Right cardiac atrium (tissue), 5 donors: ENCODE measurements at places on chromosomes 6 and 20. TPM values are rescaled to one million over a fixed set of nuclear protein-coding genes. Genes with fewer than 3 reads are reported as not detected.

BANF2 gene
- polyA plus RNA-seq, result not detected

LZTS3 gene
- polyA plus RNA-seq, result 16.8 TPM

MBOAT1 gene
- polyA plus RNA-seq, result 3.0 TPM

E2F1 gene
- polyA plus RNA-seq, result 0.52 TPM

MAP7 gene
- polyA plus RNA-seq, result 0.79 TPM

EYA4 gene
- 4.3 TPM for polyA plus RNA-seq

CLPSL2 gene
- polyA plus RNA-seq, result not detected

TFAP2C gene
- 0.14 TPM for polyA plus RNA-seq

LCA5 gene
- polyA plus RNA-seq, result 1.6 TPM

TGM3 gene
- 0.05 TPM for polyA plus RNA-seq

VIP gene
- 1.9 TPM for polyA plus RNA-seq

RFX6 gene
- polyA plus RNA-seq, result not detected

APCDD1L gene
- 0.14 TPM for polyA plus RNA-seq

SNAI1 gene
- 8.4 TPM for polyA plus RNA-seq

SFT2D1 gene
- 45.8 TPM for polyA plus RNA-seq

SLC17A3 gene
- polyA plus RNA-seq, result not detected

STK38 gene
- 12.2 TPM for polyA plus RNA-seq

GRM4 gene
- polyA plus RNA-seq, result not detected

IL17F gene
- not detected for polyA plus RNA-seq

CST4 gene
- polyA plus RNA-seq, result not detected

DEFB124 gene
- polyA plus RNA-seq, result not detected

NRSN1 gene
- polyA plus RNA-seq, result 0.11 TPM

SNX21 gene
- 23.5 TPM for polyA plus RNA-seq

SLC17A1 gene
- polyA plus RNA-seq, result not detected

AAR2 gene
- polyA plus RNA-seq, result 14.1 TPM

OR2B6 gene
- not detected for polyA plus RNA-seq

- peak; percentile 79 for DNase-seq
These were observed 45.3 kb downstream of the B4GALT5 start for GRCh38 chr20:49668181-49668877.

GRCh38 chr6:136963259-136963658 lies 41.2 kb downstream of the SLC35D3 start:
- no peak for DNase-seq

GRCh38 chr20:23782366-23782983 lies 31.7 kb upstream of the CST1 start:
- DNase-seq, result no peak

DNA sequence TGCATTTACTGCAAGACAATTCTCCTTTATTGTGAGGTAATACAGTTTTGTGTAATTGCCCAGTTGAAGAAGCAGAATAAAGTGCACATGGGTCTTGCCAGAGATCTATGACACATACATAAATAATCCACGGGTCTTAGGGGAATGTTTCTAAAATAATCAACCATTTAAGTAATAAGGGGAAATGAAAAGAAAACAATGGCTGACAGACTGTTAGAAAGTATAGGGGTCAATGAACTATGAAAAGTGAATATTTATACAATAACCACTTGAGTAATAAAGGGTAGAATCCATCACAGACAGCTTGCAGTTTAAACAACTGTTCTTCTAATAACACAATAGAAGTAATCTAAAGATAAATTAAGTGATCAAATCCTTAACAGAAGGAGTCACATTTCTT lies 477.2 kb downstream of the EYS start:
- no peak for DNase-seq

DNA sequence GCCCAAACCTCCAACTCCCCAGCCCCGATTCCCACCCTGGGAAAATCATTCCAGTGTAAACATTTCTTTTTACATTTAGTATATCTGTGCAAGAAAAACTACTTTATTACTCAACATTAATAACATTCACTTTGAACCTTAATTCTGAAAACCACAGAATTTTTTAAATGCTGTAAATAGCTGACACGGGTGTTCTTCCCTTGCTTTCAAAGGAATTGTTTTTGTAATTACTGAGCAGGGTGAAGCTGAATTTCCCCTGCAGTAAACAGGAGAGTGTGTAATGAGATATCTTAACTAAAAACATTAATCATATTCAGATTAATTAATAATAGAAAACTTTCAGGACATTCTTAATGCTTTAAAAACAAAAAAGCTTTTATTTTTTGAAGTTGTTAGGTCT lies 99.3 kb upstream of the CITED2 start:
- DNase-seq, result no peak

GRCh38 chr6:14925699-14926026 lies 320.2 kb upstream of the JARID2 start:
- DNase-seq, result no peak

GRCh38 chr6:159358562-159358961 lies 189.4 kb downstream of the FNDC1 start:
- no peak for DNase-seq

GRCh38 chr6:3392930-3393835 lies 63.7 kb downstream of the SLC22A23 start:
- DNase-seq, result no peak

DNA sequence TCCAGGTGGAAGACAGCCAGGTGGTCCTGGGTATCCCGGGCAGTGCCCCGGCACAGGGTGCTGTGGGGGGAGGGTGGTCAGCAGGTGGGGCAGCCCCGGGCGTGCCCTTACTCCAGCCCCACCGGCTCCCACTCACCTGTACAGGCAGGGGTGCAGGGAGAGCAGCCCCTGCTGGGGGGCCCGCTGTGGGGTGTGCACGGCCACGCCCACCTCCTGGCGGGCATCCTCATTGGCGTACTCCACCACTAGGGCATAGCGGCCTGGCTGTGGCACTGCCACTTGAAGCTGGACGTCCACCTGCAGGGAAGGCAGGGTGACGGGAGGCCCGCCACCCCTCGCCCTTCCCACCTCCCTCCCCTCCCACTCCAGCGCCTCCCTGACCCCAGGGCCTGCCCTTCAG lies 29.6 kb downstream of the ADRM1 start:
- no peak for DNase-seq

GRCh38 chr20:35300469-35301262 lies 8.4 kb upstream of the FAM83C start:
- no peak for DNase-seq

DNA sequence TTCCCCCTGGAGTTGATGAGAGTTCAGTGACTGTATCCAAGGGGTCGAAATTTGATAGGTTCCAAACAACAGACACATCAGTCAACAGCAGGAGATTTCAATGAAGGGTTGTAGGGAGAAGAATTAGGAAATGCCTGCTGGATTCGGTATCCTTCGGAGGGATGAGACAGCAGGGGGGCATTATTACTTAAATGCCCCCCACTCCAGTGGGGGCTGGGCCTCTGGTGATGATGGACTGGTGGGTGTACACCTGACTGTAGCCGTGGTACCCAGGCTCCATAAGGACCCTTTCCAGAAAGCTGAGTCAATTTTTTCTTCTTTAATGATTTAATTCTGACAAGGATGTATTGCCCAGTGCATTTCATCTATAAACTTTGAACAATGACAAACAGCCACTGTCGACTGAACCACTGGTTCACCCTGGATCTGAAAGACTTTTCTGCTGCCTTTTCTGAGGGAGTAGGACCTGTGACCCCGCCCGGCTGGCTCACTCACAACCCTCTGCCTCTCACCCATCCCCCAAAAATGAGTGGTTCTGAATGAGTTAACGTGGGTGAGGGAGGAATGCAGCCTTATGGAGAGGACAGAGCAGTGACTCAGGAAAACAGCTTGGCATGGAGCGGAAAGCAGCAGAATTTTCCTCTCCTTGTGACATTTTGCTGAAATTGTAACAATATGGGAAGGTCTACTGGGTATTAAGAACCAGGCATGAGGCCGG lies 41.0 kb downstream of the ZMYND8 start:
- DNase-seq, result peak; percentile 64

- DNase-seq, result no peak
These were observed 44.4 kb upstream of the LOC128125822 start for GRCh38 chr6:63527658-63528514.

- no peak for DNase-seq
These were observed 46.7 kb downstream of the NOX3 start for GRCh38 chr6:155408981-155409380.

GRCh38 chr20:57315083-57315975 lies 14.3 kb upstream of the SPO11 start:
- DNase-seq, result no peak

DNA sequence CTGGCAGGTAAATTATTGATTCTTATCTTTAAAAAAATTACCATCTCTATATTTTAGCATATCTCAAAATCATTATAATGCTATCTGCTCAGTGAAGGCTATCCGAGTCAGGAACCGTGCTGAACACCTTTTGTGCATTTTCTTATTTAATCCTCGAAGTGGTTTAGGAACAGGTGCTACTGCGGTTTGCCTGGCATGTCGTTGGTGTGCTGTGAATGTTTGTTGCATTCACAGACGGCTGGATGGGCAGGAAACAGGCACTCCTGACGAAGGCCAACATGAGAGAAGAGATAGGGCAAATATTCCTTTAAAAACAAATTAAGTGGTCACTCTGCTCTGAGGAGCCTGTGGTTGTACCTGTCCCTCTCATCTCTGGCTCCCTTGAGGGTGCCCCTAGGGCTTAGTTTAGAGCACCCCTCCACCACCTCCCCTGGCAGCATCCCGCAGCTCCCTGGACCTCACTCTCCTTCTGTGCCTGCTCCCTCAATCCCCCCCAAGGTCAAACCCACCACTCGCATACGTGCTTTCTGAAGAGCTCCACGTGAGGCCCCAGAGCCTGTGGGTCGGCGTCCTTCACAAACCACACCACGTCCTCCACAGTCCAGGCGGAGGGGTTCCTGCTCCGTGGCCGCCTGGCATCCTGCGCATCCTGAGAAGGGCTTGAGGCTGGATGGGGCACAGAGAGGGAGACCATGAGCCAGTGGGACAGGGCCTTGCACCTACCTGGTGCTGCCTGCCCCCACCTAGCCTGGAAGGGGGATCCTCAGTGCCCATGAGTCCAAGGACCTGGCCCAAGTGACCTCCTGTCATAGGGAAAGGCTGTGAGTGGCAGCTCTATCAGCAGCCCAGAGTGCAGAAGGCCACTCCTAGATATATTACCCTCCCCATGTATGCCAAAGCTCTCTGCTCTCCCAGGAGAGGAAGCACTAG lies 116.5 kb downstream of the SCML4 start:
- no peak for DNase-seq

DNA sequence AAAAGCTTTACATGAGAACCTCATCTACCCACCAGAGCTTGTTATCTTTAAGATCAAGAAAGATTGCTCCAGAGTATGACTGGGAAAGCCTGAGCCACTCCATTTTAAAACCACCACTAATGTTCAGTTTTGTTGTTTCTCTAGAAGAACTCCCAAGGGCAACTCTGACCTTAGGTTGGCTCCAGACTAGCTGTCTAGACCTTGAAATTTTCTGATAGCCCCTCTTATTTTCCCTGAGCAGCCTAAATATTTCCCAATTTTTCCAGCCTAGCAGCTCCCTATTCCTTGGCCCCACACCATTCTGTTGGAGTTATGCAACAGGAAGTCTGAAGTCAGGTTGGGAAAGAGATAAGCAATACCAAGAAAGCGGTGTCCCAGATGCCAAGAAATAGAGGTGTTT lies 84.6 kb upstream of the TCF21 start:
- DNase-seq, result peak; percentile 24

GRCh38 chr6:22026164-22026678 lies 270.6 kb downstream of the PRL start:
- no peak for DNase-seq

GRCh38 chr20:56511926-56512325 lies 12.6 kb upstream of the FAM209A start:
- DNase-seq, result no peak

GRCh38 chr20:45008521-45009049 lies 42.3 kb downstream of the STK4 start:
- no peak for DNase-seq

DNA sequence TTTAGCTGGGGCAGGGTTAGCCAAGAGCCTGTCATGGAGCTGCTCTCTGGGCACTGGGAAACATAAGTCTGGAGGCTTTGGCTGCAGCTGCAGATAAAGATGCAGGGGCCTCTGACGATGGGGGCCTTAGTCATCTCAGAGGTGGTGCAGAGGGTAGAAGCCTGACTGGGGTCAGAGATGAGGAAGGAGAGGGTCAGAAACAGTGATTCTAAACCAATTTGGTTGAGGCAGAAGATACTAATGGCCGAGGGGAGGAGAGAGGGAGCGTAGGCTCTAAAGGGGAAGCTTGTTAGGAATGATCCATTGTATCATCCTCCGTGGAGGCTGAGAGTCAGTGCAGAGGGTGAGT lies 33.8 kb downstream of the PLEKHG1 start:
- no peak for DNase-seq

GRCh38 chr20:63004607-63005364 lies 2.0 kb downstream of the BHLHE23 start:
- DNase-seq, result peak; percentile 33

DNA sequence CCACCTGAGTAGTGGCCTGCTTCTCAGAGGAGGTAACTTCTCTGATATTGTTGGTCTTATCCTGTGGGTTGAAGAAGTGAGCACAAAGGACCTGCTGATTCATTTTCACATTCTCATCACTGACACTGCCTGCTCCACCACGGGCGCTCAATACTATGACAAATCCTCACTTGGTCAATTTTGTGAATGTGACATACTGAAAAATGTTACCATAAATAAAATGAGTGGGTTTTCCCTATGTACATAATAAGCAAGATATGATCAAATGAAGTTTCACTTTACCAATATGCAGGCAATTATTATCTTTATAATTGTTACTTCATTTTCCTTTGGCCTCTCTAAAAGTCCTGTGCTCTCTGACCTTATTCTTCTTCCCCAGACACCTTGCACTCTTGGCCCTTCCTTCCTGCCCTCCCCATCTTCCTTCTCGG lies 71.5 kb upstream of the RIPOR2 start:
- no peak for DNase-seq

GRCh38 chr6:138234363-138234762 lies 16.1 kb upstream of the PBOV1 start:
- no peak for DNase-seq

DNA sequence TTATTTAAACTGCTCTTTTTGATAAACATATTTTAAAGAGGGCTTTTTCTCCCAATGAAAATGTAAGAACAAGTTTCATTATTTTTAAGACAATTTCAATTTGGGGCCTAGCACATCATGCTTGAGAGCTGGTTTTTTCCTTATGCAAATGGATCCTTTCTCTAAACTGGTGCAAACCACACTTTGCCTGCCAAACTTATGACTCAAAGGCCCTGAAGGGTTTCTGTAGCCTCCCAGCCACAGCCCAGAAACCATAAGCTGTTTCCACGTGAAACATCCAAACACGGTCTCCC lies 451 bp upstream of the HSF2 start:
- no peak for DNase-seq

GRCh38 chr20:32252189-32252588 lies 25.3 kb upstream of the KIF3B start:
- DNase-seq, result no peak

GRCh38 chr6:39558079-39558478 lies 167.1 kb downstream of the KIF6 start:
- no peak for DNase-seq
